Stimulated activated CD8-positive, alpha-beta memory T cell treated with anti-CD3 and anti-CD28 coated beads, Interleukin-4, amount 100 ng/mL, for 24 hours (primary cell): ENCODE measurements at places on chromosomes 7 and 10.

DNA sequence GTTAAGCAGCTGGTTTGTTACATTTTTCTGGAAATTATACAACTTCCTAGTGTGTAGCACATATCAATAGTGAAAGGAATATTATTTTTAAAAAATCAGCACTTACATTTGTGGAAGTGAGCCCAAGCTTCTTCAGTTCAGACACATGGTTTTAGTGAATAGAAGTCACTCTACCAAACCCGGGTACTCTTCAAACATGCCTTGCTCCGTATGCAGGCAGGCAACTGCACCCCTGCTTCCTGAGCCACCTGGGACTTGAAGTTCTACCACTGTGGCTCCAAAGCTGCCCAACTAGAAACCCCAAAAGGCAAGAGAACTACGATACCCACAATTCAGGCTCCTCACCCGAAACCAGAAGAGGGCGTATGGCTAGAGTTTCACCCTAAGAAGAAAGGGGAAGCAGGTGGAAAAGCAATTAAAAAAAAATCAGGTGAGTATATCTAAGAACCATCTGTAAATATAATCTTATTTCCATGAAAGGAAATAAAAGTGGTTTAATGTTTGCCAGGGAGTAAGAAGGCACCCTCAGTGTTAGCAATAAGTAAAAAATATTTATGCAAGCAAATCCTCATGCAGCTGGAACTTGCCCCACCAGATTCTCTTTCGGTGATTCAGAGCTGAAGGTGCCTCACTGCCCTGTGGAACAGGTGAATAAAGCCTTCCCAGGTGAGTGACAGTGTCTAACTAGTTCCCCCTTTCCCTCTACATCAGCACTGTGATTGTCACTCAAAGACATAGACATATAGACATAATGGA is at the start of gene MACC1:
Gene MACC1, minus strand, starts transcription at position 192 of the 756 bp plus-strand sequence. CDS start 55,522 bp downstream, outside the sequence.
- DNase-seq: no peak

- no peak for DNase-seq
Observed at GRCh38 chr7:5827755-5828154, 46.3 kb upstream of the RNF216 start.

DNA sequence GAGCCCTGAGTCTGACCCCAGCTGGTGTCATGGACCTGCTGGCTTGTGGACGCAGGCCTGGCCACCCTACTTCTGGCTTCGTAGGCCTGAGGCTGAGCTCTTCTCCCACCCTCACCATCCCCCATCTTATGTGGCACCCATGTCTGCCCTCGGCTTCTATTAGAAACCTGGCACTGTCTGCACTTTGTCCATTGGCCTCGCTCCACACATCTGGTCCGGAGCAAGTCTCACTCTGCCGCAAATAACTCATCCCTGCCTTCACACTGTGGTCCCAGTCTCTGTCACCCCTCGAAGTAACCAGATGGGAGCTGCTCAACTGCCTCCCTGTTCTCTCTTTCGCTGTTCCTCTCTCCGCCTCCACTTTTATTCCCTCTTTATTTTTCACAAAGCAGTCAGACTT is 78.6 kb downstream of the TRRAP start:
- no peak for DNase-seq

DNA sequence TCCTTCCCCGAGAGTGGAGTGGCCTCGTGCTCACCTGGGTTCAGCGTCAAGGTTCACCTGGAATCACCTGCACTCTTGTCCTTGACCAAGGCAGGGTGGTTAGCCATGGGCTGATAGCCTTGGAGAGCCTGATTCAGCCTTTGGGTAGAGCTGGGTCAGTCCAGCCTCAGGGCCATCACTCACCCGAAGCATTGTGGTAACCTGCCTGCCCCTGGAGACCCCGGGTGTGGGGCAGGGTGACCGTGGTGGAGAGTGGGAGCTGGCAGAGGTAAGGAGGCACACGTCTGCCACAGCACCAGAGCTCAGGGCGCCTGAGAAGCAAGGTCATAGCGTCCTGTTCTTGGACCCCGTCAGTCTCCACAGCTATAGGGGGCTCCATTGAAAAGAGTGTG is 27.8 kb upstream of the WDFY4 start:
- DNase-seq: no peak

GRCh38 chr7:7425321-7425720 is 110.4 kb downstream of the COL28A1 start:
- no peak for DNase-seq

- no peak for DNase-seq
Observed at GRCh38 chr7:33642312-33642711, 263.0 kb upstream of the BMPER start.

DNA sequence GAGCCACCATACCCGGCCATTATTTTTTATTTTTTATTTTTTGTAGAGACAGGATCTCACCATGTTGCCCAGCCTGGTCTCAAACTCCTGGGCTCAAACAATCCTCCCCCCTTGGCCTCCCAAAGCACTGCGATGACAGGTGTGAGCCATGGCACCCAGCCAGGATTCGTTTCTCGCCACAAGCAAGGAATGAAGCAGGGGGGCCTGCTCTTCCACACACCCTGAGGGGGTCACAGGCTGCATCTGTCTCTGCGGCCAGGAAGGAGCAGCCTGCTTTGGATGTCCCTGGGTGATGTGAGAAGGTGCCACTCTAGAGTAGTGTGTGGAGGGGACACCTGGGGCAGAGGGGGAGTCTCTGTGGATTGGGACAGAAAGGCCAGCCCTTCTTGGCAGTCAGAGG is 61.3 kb upstream of the TNRC18 start:
- DNase-seq: no peak

GRCh38 chr7:47786557-47787248 is 161.6 kb downstream of the PKD1L1 start:
- no peak for DNase-seq

GRCh38 chr10:71963351-71964097 is 671 bp upstream of the CHST3 start:
- no peak for DNase-seq

DNA sequence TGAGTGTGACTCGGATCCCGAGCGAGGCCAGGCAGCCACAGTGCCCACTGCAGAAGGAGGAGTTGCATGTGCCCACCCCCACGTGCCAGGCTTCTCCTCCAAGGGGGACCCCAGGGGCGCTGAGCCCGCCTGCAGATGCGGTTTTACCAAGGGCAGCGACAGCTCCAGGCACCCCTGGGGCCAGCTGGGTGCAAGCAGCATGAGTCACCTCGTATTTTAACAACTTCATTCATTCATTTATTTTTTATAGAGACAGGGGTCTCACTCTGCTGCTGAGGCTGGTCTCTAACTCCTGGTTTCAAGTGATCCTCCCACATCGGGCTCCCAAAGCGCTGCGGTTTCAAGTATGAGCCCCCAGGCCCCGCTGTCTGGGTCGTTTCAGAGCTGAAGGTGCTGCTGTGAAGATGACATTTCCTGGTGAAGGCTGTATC is 1.3 kb upstream of the FOXL3 start:
- no peak for DNase-seq

DNA sequence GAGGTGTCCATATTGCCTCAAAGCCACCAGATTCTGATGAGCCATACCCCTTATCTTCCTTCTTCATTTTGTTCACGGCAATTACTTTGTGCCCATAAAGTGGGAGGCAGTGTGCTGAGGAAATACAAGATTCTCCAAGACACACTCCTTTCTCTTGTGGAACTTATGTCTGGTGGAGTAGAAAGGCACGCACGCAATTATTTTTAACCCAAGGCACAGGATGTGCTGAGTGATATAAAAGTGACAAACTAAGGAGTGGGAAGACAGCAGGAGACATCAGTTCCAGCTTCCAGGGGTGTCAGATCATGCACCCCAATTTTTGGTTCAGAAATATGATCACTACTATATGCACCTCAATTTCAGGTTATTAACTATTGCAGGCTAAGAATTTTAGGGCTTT is 94.7 kb upstream of the PDCD4 start:
- DNase-seq: no peak

GRCh38 chr10:112803961-112804401 is 146.1 kb upstream of the TCF7L2 start:
- DNase-seq: no peak

- DNase-seq: no peak
Observed at GRCh38 chr10:101995451-101996063, 60.4 kb downstream of the ARMH3 start.

DNA sequence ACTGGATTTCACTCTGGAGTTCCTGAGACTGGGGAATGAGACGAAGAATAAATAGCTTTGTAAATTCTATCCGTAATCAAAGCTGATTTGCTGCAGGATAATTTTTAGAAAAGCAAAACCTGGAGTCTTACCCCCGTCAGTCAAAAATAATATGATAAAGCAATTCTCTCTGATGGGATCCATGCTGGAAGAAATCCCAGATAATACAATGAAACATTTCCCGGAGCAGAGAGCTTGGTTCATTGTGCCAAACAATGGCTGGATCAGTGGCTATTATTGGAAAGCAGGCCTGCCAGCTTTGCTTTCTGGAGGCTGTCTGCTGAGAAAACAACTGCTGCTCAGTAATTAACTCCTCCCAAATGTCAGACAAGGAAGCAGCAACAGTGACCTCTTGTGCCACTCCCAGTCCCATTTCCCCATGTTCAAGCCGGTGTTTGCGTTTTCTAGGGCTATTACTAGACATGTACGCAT is 609.4 kb upstream of the PCDH15 start:
- no peak for DNase-seq

- DNase-seq: no peak
Observed at GRCh38 chr10:35365994-35366393, 29.7 kb downstream of the CCNY start.

DNA sequence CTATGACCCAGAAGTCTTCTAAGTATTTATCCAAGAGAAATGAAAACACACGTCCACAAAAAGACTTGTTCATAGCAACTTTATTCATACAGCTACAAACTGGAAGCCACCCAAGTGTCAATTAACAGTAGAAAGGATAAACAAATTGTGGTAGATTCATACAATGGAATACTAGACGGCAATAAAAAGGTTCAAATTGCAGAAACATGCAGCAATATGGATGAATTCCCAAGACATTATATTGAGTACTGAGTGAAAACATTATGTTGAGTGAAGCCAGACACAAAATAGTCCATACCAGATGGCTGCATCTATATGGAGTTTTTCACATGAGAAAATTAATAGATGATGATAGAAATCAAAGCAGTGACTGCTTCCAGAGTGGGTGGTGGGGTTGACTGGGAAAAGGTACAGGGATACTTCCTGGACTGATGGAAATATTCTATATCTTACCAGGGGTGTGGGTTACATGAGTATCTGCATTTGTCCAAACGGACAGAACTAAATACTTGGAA is 292.0 kb downstream of the FGFR2 start:
- DNase-seq: no peak

DNA sequence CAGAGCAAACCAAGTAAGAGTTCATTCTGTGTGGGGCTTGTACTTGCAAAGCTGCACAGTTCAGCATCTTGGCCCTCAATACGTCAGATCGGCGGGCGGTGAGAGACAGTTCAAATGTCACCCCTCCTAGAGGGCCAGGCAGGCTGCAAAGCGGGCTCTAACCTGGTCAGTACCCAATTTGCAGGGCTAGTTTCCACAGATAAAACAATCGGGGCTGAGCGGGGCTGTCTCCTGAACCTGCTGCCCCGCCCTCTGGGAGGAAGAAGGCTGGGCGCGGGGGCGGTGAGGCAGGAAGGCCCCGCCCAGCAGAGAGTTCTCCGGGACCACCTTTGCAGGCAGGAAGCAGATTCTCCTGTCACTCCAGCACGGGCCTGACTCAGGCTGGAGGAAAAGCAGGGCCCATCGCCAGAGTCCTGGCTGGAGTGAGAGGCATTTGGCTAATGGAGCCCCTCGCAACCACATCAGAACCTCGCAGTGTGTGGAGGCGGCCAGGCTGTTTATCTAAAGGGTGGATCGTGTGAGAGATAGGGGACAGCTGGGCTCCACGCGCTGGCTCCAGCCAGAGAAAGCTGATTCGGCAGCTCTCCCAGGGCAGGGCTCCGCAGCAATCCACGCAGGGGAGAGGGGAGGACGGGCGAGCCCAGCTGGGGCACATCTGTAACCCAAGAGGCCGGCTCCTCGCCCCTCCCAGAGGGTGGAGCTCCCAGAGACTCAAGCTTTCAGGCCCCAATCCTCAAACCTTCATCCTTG is 83.1 kb downstream of the SH3PXD2A start:
- peak; percentile 33 for DNase-seq

DNA sequence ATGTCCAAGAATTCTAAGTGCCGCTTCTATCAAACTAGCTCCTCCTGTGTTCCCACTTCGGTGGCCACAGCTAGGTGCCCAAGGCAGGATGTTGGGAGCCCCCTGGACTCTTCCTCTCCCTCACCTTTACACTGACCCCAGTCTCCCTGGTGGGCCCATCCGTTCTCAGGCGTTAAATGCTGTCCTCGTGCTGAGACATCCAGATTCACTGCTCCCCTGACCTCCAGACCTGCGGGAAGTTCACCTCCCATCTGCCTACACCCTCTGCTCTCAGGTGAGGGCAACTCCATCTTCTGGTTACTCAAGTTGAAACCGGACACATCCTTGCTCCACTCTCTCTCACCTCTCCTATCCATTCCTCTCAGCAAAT is 114.3 kb downstream of the ARHGAP22 start:
- no peak for DNase-seq

GRCh38 chr10:132723330-132723970 is 62.5 kb downstream of the NKX6-2 start:
- no peak for DNase-seq

DNA sequence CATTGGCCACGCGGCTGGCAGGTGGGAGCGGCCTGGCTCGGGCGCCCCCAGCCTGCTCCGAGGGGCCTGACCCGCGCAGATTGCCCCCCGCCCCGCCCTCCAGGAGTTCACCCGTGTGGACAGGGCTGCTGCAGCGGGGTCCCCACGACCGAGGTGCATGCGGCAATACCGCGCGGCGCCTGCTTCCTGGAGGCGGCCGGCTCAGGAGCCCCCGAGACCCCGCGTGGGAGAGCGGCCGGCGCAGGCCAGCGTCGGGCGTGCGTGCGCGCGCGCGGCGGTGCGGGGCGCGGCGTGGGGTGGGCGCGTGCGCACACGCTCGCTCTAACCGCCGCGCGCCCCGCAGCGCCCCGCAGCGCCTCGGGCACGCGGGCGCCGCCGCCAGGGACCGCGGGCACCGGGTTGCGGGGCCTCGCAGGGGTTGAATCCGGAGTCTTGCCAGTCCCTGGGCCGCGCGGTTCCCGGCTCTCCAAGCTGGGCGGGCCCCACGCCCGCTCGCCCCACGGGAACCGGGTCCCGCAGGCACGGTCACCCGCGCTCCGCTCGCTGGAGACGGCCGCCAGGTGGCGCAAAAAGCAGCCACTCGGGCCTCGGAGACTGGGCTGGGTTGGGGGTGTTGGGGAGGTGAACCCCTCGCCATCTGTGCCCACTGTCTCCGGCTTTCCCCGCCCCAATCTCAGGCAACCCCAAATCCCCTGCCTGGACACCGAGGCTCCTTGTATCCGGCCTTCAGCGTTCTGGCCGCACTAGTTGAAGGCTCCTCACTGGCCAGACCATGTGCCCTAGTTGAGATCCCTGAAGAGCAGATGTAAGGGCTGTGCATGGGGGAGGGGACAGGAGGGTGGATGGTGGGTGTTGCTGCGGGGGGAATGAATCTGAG is 1.3 kb upstream of the ACHE start:
- DNase-seq: no peak
